NCI-H1436 treated with DMSO at 0.1 percent for 48 hours (cell line): ENCODE measurements at places on chromosomes 5 and 9.

- no peak for DNase-seq
Observed at GRCh38 chr5:159338118-159338517, 7.8 kb upstream of the IL12B start.

GRCh38 chr9:98146101-98146991 is 27.3 kb upstream of the TRIM14 start:
- peak; percentile 15 for DNase-seq

DNA sequence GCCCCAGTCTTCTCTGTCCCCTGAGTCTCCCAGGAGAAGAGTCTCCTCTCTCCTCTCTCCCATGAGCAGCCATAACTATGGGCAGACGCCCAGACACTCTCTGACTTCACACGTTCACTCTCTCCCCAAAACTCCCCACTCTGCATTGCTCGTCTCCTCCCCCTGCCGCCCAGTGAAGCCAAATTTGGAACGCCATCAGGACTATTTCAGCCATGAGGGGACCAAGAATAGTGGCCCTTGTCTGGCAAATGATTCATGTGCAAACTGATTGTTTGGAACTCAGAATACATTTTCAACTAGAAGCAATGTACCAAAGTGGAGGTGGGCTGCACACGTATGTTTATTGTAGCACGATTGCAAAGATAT is 20.9 kb downstream of the CMBL start:
- DNase-seq: no peak

GRCh38 chr5:66987949-66988838 is 208.4 kb downstream of the CD180 start:
- DNase-seq: no peak

GRCh38 chr9:131116281-131117120 is 8.9 kb upstream of the NUP214 start:
- DNase-seq: no peak

DNA sequence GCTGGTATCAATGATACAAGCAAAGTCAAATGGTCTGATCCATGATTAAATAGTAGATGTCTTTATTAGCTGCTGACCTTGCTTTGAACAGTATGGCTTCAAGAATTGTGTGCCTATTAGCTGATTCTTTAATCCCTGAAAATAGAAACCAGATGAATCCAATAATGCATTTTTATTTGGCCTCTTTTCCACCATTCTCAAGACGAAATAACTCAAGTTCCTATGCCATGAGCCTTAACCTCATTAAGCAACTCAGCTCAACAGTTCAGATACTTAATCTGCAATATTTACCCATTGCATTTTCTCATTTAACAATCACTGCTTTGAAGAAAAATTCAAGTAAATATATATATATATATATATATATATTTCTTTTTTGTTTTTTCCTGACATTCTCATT is 588.6 kb upstream of the MEF2C start:
- no peak for DNase-seq

DNA sequence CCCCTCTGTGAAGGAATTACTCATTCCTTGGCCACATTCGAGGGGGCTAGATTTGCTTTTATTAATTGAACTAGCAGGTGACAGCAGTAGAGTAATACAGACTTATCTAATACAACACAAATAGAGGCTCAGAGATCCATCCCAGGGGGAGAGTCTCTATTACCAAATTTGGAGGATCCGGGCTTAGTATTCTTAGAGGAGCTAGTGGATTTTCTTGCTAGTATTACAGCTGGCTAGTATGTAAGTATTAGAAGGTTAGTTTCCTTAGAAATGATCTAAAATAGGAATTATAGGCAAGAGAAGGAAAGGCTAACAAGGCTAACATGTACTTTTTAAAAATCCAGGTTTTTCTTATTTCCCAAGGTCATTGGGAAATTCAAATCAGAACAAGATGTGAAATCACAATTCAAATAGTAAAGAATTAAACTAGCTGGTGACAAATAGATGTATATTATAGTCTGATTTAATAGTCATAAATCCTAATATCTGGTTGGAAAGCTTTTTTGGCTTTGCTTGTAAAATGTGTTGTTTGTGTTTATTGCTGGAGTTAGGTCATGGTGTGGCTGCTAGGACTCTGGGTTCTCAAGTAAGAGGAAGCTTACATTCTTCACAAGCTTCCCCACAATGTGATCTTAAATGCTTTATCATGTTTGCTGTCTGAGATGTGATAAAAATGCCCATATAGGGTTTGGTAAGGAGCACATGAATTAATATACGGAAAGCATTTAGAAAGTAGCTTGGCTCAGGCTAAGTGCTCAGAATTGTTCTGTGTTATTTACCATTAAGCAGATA is 160.4 kb upstream of the MPDZ start:
- no peak for DNase-seq

GRCh38 chr5:119389288-119390030 is 33.6 kb downstream of the TNFAIP8 start:
- DNase-seq: no peak

DNA sequence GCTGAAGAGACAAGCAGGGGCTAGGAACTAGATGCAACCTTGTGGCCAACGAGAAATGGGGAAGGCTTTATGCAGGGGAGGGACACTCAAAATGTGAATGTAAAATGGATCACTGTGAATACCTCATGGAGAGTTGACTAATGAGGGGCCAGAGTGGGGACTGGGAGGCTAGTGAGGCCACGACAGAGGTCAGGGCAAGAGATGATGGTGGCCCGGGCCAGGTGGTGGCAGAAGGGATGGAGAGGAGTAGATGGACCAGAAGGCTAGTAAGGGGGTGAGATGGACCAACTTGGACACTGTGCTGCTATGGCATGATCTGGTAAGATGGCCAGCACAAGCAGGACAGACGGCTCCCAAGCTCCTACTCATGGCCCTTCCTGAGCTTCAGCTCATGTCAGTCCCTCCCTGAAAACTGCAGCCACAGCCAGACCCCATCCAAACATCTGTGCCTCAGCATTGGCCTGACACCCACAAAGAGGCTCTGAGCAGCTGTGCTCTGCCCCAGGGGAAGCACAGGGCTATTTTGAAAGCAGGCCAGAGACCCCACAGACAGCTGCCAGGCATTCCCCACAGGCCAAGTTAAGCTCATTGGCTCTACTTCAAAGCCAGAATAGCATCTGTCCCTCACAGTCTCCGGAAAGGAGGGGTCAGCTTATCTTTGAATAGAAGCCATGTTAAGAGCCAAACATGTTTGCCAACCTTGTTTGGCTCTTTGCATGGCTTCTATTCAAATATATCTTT is 22.1 kb downstream of the P4HA2 start:
- DNase-seq: no peak

DNA sequence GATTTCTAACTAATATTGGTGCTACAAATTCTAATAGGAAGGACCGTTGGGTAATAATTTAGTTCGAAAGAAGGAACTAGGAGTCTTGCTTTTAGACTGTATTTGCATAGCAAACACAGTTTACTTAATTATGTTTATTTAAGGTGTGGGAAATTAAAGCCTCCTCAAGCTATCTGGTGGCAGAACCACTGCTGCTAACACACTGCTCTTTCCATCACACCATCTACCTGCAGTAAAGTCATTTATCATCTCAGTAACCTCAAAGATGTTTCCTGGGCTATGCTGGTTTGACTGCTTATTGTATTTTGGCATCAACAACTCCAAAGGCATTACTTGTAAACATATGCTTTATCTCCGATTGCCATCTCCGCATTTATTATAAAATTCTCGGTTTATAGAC is 114.3 kb downstream of the DEPDC1B start:
- DNase-seq: no peak

- DNase-seq: no peak
Observed at GRCh38 chr9:128408963-128409431, 11.7 kb upstream of the CERCAM start.

DNA sequence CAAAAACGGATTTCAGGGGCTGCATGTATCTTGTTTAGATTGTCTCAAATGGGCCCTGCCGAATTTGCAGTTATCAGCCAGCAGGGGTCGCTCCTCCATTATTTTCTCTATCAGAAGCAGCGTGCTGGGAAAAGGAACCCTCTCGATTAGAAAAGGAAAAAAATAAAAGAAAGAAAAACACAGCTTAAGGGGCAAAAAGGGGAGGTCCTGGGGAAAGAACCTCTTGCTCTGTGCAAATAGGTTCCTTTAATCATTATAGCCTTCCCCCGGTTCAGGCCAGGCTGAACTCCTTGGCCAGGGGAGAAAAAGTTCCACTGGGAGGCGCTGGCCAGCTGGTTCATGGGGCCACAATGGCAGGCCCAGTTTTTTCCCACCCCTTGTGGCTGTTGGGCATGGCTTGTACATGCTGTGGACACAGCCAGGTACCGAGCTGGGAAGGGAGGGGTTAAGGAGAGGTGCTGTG is 25.0 kb upstream of the CAPSL start:
- DNase-seq: no peak

DNA sequence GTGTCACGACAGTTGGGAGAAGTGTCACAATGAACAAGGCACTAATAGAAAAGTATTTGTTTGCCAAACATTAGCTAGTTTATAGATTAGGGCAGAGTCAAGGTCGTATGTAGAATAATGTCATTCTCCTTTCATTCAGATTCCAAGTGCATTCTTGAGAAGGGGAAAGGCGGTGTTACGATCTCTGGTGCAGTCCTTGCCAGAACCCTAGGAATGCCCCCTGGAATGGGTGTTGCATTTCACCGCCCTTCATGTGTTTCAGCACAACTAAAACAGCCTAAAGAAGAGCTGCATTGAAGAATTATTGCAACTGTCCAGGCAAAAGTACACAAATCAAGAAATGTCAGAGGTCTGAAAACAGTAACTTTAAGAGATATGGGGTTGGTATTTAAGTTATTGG is 721.0 kb upstream of the WWC1 start:
- no peak for DNase-seq

- no peak for DNase-seq
Observed at GRCh38 chr9:120730654-120731514, 16.6 kb upstream of the MEGF9 start.

DNA sequence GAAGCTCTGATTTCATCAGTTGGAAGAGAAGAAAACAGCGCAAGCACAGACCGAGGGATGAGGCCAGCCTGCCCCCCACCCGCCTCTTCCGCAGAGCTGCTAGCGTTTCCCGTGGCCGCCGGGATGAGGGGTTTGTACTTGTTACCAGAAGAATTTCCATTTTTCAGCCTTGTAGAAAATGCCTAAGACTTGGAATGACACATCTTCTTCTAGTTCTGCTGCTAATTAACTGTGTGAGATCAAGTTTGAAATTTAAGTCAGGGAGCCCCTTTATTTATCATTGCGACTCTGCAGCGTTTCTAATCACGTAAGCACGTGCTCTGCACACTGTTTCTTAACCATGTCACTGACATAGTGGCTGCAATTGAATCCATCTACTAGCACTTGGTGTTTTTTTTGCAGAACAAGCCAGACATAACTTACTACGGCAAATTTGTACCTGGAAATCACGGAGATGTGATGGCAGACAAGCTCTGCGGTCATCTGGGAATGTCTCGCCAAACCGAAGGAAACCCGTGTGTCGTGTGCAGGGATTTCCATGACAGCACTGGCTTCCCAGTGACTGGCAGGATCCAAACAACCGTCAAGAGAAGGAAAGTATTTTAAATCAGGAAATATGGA is 41.8 kb upstream of the ROR2 start:
- no peak for DNase-seq

DNA sequence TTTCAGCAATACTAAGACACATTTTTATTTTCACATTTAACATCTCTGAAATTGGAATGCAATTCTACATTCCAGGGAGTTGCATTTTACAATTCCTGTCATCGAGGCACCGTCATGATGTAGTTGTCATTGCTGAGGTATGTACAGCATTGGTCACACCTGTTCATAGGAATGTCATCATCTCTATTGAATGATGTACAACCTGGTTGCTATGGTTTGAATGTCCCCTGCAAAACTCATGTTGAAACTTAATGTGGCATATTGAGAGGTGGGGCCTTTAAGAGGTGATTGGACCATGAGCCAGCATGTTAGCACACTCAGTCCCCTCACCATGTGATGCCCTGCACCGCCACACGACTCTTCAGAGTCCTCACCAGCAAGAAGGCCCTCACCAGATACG is 103.1 kb downstream of the CEMIP2 start:
- DNase-seq: no peak

DNA sequence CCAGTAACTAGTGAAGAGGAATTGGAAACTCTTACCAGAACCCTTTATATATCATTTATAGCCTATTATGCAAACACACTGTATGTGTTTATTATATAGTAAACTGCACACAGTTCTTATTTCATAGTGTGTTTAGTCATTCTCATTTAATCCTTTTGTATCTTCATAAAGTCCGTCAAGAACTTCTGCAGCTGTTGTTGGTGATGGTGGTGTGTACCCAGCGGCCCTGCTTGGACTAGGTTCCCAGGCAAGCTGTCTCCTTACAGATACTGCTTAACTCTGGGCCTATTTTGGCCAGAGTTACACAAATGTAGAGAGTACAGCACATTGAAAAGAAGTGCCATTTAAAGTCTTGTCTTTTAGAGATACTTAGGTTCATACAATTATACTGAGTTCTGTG is 231.9 kb downstream of the NDUFS4 start:
- no peak for DNase-seq

DNA sequence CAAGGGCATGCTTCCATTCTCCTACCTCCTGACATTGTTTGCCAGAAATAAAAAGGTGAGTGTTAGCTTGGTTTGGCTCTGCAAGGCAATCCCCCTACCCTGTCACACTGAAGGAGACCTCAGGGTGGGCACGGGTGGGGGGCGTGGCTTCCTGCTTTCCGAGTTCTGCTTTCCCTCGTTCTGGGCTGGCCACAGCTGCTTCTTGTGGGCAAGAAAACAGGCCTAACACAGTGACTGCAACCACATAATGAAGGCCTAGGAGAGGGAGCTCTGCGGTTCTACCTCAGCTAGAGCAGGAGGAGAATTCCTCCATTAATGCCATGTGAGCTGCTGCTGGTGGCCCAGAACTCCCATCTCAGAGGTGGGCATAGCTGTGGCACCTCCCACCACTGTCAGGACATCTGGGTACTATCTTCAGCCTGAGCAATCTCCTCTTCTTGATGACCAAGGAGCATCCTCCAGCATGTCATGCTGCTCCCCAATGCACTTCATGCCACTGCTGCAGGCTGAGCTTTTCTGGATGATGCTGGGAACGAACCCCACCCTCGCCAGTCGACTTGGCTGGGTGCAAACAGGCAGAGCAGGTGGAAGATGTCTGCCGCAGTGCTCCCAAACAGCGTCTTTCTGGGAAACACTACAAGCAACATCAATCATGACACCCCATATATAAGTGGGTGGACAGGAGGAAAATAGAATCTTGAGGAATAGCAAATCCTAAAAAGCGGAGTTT is 139.5 kb upstream of the RAPGEF1 start:
- no peak for DNase-seq

GRCh38 chr9:70390933-70391341 is 23.5 kb downstream of the KLF9 start:
- DNase-seq: no peak

DNA sequence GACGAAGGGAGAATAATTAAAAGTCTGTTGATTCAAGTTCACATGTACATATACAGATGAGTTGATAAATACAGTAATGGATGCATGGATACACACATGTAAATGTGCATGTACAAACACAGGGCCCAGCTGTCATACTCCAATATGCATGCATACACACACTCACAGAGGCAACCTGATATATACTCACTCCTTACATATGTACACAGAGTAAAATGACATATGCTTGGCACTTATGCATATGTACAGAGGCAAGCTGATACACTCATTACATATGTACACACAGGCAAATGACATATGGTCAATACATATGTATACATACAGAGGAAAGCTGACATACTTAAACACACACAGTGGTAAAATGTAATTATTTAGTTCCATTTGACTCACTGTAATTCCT is 7.2 kb upstream of the TMEFF1 start:
- DNase-seq: no peak
